ENCODE measurements at places on chromosomes 13 and 19.

DNA sequence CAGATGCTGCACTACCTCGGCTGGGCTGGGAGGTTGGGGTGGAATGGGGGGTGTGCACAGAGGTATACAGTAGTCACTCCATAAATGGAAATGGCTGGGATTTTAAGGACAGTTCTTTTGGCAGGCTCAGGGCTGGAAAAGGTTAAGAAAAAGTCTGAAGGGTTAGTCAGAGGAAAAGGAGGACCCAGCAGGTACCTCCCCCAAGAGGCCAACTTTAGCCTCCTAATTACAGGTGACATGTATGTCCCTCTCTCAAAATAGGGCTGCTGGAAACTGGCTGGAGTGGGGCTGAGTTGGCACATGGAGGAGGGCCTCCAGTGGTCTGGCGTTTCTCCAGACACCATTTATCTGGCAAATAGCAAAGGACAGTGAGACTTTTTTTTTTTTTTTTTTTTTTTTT lies 994 bp downstream of the CCDC194 start:
- DNase-seq = no peak

DNA sequence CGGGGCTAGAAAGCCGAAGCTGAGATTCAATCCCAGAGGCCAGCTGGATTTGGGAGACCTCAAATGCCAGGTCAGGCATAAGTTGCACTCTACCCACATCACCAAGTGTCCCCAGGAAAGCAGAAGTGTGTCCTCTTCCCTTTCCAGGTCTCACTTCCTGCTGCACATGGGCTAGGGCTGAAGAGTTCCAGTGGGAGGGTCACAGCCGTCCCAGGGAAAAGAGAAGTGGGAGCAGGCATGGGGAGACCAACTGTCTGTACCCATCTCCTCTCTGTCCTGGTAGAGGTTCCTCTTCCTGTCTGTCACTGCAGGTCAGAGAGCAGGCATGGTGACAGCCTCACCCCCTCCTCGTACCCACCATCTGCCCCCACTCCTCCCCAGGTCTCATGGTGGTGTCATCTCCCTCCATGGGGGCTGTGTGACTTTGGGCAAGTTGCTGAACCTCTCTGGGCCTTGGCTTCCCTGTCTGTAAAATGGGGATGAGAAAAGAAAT lies 14.8 kb downstream of the AXL start:
- no peak for DNase-seq

DNA sequence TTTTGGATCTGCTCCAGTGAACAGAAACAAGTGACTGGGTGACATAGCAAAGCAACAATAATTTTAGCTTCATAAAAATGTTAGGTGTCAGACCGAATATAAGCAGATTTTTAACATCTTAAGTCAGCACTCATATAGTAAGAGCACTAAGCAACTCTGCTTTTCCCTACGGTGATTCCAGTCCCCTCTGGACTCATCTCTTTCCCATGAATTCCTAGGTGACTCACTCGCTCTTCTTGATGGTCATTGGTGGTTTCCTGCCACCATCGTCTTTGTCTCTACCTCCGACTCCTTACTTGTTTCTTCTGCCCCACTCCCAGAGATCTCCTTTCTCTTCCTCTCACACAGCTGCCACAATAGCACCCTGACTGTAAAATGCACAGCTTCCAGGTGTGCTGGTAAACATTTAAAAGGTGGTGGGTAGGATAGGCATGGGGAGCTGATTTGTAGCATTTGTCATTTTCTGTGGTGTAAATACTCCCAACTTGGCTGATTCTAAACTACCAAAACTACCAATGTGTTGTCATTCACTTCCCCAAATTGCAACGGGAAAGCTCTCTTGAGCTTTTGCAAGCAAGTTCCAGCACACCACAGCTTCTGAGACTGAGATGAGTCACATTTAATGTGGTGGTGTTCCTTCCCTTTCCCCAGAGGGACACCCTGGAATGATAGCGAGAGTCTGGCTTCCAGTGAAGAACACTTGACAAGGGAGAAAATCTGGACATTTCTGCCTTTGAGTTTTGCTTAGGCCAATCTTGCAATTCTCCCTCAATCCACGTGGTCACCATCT lies 42.8 kb upstream of the CLDN10 start:
- DNase-seq = no peak

- DNase-seq = no peak
Measured at GRCh38 chr19:47826800-47827199, 5.1 kb downstream of the CRX start.

GRCh38 chr19:7196763-7197118 lies 97.5 kb downstream of the INSR start:
- DNase-seq = no peak

DNA sequence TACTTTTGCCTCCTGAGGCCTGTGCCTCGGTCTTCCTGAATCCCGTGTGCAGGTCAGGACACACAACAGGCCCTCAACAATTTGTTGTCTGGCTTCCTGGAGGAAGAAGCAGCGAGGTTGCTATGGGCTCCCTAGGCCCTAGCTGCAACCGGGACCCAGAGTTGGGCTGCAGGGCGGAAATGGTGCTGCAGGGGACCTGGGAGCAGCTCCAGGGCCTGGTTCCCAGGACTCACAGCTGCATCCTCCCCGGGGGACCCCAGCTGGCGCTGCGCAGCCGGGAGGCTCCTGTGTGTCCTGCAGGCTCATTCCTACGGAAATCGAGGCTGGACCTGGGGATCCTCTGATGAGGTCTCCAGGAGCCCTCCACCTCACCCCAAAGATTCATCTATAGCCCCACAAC lies 999 bp upstream of the TNFAIP8L1 start:
- DNase-seq = no peak
